Breast epithelium (tissue), 4 donors: ENCODE measurements at places on chromosomes 11 and 22.

GRCh38 chr11:107494055-107494454, 36.4 kb upstream of the CWF19L2 start:
- DNase-seq: no peak

- DNase-seq: no peak
Observed at GRCh38 chr11:119673052-119673758, 55.8 kb downstream of the NECTIN1 start.

DNA sequence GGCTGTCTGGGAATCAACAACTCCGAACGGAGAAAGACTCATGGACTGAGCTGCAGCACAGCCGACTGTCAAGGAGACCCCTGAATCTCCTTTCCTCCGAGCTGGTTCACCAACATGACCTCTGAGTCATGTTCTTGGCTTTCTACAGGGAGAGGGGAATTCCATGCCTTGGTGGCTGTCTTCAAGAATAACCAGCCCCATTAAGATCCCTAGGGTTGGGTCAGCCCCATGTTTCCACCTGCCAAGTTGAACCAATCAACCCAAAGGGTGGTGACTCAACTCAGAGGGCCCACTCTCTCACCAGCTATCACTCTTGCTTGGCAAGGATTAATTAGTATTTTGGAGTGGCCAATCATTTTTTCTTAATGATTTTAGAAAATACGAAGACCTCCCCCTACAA, 28.3 kb upstream of the IGSF22 start:
- no peak for DNase-seq

DNA sequence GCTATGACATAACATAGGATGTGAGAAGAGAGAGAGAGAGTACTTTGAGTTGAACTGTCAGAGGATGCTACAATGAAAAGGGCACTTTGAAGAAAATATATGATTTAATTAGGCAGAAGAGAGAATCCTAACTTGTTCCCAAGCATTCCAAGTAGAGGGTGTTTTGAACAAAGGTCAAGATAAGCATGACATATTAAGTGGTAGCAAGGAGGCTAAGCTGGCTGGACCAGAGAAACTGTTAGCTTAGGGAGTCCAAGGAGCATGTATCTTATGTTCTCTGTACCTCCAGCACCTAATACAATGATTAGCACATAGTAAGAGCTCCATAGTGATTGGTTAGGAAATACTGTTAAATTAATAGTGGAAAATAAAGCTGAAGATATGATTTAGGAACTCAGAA, 479.6 kb downstream of the TMEM135 start:
- no peak for DNase-seq

DNA sequence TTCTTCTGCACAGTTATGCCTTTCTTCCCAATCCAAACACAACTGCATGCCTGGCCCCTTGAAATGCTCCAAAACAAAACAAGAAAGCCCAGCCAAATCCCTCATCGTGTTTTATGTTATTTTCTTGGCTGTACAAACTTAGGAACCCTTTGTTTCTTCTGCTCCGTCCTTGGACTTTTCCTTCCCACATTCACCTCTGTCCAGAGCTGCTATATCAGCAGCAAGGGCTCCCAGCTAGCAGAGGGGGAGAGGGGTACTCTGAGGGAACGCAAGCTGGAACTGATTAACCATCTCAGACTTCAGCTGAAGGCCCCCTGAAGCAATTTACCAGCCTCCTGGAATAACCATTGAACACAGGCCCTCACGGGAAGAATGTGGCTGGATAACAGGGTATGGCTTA, 214.7 kb downstream of the TENM4 start:
- no peak for DNase-seq

GRCh38 chr22:39647836-39648629, 77.5 kb downstream of the CACNA1I start:
- DNase-seq: no peak

DNA sequence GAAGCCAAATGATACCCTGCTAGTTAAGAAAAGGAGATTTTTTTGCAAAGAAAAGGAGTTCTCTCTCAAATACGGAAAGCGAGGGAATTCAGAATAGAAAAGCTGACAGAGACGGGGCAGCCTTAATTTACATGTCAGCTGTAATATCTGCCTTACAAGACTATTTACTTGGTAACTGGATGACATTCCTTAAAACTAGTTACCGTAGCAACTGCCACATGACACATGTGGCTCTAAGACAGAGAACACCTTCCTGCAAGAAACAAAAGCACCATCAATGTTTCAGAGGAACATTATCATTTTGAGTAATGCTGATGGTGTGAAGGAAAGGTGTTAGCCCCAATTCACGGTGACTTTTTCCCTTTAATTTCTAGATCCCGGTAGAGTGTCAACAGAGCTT, 222.1 kb downstream of the LRRC4C start:
- DNase-seq: no peak

- no peak for DNase-seq
Observed at GRCh38 chr11:86919557-86920210, 35.5 kb downstream of the FZD4 start.

DNA sequence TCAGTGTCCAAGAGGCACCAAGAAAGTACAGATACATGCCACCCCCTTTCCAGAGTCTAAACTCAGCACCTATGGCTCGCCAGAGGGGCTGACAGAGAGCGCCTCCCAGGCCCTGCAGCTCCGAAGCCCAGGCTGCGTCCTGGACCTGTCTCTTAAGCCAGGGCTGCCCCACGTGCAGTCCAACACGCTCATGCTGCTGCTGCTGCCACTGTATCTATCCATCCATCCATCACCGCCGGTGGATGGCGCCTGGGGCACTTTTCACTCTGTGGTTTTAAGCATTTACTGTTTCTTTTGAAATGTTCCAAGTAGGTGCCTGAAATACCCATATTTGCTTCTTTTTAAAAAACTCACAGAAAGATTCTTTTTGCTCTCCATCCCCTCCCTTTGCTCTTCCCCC, 41.8 kb downstream of the MACROD1 start:
- no peak for DNase-seq

DNA sequence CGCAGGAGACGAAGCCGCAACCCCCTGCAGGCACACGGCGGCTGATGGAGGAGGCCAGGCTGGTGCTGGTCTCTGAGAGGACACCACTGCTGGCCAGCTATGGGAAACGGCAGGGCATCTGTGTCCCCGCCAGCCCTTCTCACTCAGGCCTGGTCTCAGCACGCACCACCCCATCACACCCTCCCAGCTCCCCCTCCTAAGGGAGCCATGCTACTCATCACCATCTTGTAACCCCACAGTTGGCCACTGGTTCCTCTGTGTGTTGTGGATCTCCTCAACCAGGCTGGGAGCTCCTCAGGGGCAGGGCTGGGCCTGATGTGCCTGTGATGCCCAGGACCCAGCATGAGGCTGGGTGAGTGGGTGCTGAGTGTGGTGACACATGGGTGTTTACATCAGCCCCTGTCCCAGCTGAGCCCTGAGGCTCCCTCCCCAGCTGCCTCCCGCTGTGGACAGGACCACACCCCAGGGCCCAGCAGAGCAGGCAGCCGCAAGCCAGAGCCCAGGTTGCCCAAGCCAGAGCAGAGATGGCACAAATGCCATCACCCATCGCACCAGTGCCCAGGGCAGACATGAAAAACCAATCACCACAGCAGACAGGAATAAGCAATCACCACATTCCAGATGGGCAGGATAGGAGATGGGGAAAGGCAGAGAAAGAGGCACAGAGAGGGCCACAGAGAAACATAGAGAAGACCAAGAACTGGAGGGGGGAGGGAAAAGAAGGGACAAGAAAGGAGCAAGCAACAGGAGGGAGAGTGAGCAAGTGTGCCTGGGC, 8.2 kb downstream of the ARVCF start:
- DNase-seq: no peak

GRCh38 chr11:8442301-8442700, 151.7 kb downstream of the STK33 start:
- no peak for DNase-seq

DNA sequence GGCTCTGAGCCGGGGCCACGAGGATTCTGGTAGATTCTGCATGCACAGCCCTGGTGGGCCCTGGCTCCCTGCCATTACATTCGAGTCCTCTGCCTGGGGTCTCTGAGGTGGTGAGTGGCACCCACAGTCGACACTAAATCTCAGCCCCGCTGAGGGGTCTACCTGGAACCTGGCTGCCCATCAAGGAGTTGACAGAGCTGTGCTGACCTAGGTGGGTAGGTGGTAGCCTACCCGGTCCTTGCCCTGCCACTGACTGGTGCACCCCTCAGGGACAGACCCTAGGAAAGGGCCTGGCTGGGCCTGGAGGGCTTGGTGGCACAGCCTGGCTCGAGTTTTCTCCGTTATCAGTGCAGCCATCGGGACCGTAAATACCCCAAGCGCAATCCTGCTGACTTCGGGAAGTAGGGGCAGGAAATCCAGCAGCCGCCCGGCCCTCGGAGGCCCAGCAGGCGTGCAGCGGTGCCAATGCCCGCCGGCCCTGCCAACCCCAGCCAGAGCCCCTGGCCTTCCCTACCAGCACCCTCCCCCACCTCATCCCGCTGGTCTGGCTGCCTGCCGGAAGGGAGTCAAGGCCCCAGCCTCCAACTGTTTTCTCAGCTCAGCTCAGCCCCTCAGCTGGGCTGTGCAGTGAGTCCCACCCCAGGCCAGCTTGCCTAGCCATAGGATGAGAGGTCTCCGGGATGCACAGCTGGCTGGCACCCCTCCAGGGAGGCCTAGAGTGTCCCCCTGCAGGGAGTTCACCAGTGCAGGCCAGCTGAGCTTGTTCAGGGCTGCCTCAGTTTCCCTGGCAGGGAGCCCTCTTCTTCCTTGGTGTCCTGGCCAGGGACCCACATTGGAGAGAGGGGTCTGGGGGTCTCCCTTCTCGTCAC, 80.4 kb upstream of the KCNQ1OT1 start:
- peak; percentile 17 for DNase-seq

DNA sequence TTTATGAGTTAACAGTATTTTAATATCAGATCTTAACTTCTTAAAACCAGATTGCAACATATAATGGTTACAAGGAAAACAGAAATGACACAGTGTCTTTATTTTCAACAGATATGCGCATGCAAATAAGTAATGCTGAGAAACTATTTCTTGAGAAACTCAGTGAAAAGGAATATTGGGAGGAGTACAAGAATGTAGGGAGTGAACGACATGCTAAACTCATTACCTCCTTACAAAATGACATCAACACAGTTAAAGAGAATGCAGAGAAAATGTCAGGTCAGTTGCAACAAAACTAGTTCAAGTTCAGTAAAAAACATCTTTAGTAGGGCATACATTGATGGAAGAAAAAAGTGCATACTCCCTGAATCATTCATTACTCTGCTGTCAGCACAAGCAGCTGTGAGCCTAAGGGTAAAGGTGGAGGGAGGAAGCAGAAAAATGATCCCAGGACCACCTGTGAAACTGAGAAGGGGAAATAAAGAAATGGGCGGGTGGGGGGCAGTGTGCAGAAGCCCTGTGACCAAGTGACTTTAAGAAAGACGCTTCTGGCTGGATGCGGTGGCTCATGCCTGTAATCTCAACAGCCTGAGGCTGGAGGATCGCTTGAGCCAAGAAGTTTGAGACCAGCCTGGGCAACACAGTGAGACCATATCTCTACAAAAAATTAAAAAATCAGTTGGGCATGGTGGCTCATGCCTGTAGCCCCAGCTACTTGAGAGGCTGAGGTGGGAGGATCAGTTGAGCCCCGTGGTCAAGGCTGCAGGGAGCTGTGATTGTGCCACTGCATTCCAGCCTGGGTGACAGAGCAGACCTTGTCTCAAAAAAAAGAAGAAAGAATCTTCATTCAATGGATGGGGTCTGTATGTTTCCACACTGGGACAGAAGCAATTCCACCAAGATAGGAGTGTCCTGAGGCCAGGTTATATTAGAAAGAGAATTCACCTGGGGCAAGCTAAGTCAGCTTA, 31.2 kb downstream of the CCDC83 start:
- no peak for DNase-seq

DNA sequence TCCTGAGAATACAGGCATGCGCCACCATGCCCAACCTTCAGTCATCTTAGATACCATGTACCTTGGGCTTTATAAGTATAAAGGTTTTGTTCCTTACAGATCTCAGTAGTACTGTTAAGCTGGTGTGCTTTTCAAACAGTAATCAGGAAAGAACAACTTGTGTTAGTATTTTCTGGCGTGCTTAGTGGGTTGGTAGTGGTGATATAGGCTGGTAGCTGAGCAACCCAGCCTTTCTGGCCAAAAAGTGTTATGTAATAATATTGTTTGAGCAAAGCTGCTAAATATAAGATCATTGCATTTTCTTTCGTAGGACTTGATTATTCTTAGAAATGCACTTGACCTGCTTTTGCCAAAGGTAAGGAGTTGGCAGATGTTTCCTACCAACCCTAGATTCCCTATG, 6.5 kb downstream of the ADSL start:
- no peak for DNase-seq

DNA sequence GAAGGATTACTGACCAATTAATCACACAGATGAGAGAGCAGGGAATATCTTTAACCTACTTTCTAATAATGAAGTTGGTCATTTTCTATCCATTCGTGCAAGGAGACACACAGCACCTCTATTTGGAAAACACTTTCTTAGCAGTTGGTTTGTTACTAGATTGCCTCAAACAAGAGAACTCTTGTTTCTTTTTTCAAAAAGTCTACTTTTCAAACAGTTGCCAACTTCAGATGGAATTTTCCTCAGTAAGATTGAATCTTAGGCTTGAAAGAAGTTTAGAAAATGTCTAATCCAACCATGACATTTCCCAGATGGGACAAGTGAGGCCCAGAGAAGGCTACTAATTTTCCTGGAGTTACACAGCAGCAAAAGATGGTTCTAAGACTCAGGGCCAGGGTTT, 42.4 kb upstream of the SMTN start:
- no peak for DNase-seq

DNA sequence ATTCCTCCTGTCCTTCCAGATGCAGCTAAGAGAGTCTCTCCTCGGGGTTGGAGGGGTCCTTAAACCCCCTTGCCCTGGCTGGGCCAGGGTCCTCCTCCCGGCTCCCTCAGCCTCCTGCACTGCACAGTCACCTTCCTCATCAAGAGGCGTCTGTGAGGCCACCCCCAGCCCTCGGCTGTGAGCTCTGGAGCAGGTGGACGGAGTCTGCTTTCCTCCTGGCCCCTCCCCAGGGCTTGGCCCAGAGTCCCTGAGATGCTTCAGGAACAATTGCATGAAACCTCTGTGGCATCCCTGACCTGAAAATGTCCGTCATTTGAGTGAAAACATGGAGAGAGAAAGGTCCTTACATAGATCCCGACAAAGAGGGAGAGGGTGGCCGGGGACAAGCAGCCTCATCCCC, 6.7 kb upstream of the FGF3 start:
- DNase-seq: no peak

DNA sequence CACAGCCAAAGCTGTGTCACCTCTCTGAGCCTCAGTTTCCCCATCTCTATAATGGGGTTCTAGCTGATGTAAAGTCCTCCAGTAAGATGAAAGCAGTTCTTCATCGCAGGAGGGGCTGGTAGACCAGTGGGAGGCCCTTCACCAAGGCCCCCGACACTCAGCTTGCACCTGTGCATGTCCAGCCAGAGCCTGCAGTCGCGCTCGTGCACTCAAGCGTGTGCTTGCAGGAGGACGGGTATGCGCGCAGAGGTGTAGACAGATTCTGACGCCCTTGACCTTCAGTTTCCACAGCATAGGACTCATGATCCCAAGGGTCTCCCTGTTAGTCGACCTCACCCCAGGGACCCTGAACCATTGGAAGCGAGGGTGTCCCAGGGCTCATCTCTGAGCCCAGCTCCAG, 633.7 kb downstream of the TBC1D22A start:
- DNase-seq: no peak
